ENCODE measurements at places on chromosomes 6 and 20.

- peak; percentile 59 for DNase-seq
Observed at GRCh38 chr6:21594416-21595281, 1.1 kb downstream of the SOX4 start.

- DNase-seq = no peak
Observed at GRCh38 chr6:133787859-133788505, 100.9 kb upstream of the TCF21 start.

- no peak for DNase-seq
Observed at GRCh38 chr6:67792996-67793395, 842.1 kb upstream of the ADGRB3 start.

GRCh38 chr6:2449572-2449940 is 204.2 kb upstream of the GMDS start:
- no peak for DNase-seq

- no peak for DNase-seq
Observed at GRCh38 chr6:138428944-138429598, 25.0 kb downstream of the HEBP2 start.

DNA sequence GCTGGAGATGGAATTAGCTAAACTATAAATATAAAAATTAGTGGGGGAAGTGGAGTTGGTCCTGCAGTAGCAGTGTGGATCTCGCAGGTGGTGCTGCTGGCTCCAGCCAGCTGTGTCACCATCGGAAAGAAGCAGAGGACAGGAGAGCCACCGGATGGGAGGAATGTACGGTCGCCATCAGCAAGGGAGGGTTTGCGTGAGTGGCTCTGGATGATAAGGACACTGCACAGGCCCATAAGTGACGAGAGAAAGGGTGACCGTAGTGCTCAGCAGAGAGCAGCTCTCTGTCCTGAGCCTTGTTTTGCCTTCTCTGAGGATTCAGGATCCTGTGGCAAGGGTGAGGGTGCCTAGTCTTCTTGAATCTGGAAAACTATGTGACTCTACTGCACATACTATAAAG is 378.7 kb downstream of the ZFAND3 start:
- DNase-seq = no peak

DNA sequence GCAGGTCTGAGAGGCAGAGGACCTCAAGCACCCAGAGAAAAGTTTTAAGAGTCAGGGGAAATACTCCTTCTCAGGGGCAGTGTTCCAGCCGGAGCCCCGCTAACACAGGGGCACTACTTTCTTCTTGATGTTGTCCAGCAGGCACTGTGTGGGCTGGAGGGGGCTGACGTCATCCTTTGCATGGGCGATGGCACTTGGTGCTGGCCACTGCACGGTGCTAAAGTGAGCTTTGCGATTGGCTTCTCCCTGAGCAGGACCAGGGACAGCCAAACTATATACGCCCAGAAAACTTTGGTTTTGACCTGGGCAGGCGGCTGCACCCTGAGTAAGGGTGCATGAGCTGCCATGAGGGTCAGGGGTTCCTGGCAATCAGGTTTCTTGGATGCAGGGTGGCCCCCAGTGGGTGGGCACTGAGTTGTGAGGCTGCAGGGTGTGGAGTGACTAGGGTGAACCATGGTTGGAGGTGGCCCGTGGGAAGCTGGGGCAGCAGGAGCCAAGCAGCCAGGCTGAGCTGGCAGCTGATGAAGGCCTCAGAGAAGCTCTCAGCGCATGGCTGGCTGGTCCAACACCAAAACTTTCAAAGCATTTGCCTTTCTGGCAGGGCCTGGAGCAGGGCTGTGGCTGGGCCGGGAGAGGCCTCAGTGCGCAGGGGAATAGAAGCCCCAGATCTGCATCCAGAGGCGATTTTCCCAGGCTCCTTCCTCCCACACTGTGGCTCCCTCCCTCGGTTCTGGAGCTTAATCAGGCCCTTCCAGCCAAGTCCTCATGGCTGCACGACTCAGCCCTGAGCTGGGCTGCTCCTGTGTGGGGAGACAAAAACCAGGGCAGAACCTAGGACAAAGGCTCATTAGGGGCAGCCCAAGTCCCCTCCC is 18.3 kb downstream of the MRPS18A start:
- peak; percentile 80 for DNase-seq

- no peak for DNase-seq
Observed at GRCh38 chr6:145714731-145715130, 20.6 kb downstream of the EPM2A start.

DNA sequence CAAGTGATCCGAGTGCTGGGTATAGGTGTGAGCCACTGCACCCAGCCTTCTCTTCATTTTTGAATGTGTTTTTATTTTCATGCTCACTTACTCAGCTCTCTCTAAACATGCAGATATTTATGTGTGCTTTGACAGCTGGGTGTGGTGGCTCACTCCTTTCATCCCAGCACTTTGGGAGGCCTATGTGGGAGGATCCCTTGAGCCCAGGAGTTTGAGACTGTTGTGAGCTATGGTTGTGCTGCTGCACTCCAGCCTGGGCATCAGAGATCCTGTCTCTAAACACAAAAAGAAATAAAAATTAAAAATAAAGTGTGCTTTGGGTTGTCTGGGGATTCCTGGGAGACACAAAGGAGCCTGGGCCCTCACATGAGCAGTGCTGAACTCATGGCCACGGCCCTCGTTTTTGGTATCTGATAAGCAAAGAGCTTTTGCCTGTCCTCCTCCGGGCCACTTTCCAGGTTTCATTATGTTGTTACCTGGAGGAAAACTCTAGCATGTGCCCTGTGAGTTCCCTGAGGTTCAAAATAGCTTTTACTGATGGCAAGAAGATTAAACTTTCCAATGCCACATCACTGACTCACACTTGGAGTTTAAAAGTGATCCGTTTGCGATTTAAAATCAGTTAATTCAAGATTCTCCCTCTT is 78.5 kb downstream of the CD164 start:
- DNase-seq = no peak

DNA sequence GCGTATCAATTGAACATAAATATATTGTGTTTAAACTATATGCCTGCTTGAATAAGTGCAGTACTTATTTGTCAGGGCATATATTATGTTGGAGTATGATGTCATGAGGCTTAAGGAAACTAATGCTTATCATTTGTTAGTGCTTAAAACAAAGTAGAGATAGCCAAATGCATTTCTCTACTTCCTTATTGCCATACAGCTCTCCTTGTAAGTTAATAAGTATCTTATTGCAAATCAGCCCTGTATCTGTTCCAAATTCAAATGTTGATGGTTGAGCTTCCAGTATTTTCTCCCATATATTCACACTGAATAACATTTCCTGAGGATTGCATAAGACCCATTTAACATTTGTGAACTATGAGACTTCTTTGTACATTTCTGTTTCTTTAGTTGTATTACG is 57.8 kb downstream of the CARMIL1 start:
- DNase-seq = no peak

- DNase-seq = no peak
Observed at GRCh38 chr6:34834789-34835518, 43.1 kb downstream of the BLTP3A start.

DNA sequence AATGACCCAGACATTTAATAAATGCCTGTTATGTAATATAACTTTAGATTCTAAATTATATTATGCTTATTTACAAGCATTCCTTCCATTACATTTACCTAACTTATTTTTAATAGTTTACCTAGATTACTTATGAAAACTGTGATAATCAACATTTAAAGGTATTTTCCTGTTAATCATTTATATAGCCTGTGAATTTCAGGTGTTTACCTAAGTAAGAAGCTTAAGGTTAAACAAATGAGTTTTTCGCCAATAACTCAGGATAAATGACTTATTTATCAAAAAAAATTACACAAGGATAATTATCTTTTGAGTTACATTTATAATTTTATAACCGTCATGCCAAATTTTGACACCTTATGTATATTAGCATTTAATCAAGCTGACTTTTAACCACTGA is 35.5 kb downstream of the UBD start:
- no peak for DNase-seq

DNA sequence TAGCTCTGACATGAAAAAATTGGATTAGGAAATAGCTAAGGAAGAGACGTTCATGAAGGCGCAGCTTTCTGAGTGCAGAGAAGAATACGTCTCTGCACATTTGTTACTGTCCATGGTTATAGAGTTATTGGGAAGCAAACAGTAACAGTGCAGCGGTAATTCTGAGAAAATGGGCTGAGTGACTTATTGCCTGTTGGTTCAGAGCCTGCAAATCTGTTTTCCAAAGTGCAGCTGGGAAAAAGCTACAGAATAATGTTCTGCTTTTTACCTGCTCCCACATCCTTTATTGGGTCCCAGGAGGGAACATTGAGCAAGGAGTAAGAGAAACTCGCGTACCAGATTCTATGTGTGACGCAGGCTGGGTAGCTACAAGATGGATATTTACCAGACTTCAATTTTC is 160.2 kb downstream of the BTBD3 start:
- peak; percentile 60 for DNase-seq

- no peak for DNase-seq
Observed at GRCh38 chr20:61499859-61500554, 247.9 kb downstream of the CDH4 start.

DNA sequence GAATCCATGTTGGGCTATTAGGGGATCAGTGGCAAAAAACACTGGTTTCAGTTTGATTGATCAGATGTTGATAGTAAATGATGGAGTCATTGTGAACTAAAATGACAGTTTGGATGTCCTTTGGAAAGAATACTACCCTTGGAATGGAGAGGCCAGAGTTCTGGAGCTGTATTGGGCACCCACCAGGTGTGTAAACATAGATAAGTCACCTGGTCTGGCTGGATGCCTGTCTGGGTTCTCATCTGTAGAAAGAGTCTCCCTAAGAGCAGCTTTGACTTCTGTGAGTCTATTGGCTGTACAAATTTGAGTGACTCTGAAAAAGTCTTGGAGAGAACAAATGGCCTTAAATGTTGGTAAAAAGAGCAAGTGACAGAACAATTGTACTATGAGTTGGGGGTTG is 115.0 kb downstream of the SCP2D1 start:
- no peak for DNase-seq

GRCh38 chr20:56840716-56841261 is 211.7 kb downstream of the TFAP2C start:
- no peak for DNase-seq

DNA sequence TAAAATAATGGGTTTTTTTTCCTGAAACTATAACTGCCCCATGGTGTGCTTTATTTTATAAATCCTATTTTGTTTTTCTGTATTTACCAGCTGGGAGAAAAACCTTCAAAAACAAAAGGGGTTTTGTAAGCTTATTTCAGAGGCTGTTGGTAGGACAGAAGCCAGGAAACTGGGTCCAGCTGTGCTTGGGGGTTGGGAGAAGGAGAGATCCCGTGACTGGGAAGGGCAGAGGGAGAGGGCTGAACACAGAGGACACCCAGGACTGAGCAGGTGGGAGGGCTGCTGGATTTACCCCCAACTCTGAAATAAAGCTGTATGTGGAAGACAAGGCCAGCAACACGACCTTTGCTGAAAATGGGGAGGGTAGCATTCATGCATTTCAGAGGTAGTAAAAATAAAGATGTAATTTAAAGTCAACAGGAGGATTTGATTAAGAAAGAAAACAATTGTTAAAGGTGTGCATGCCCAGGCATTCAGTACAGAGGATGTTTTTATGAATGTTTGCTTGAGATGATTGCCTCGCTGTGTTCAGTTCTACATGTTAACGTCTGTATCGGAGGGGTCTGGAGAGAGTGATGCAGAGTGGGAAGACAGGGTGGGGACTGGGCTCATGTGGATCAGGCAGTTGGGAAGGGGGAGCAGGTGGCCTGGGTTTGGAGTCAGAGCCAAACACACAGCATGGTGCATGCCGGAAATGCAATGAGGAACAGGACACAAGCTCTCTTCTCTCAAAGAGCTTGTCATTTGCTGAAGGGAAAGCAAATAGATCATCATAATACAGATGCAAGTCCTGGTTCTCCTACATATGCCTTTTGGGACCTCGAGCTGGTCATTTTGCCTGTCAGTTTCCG is 21.4 kb downstream of the ARFGEF3 start:
- no peak for DNase-seq

DNA sequence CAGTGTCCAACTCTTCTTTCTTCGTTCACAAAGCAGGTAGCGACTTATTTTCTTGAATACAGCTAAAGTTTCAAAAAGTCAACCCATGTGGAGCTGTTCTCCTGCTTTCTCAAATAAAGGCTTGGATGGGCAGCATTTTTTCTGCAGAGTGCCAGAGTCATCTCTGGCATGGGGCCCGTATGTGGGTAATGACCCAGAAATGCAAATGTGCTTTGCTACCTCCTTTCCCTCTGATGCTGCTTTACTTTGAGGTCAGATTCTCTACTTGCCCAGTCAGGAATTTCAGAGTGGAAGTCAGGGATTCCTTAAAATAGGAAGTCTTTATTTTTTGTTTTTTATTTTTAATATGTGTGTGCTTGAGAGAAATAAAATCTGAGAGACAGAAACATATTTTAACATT is 4.9 kb downstream of the NKAIN2 start:
- DNase-seq = no peak

- no peak for DNase-seq
Observed at GRCh38 chr6:40472353-40472752, 114.8 kb downstream of the LRFN2 start.

DNA sequence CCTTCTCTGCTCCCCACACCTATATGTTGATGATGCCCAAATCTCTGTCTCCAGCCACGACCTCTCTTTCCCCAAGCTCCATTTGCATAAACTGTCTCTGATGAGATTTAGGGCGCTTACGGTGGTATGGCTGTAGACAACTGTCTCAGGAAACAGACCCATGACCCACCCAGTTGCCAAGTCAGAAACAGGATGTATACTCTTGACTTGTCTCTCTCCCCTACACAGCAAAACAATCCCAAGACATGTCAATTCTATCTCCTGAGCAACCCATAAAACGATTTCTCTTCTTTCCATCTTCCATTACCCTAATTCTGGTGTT is 13.9 kb downstream of the GNL1 start:
- DNase-seq = no peak

DNA sequence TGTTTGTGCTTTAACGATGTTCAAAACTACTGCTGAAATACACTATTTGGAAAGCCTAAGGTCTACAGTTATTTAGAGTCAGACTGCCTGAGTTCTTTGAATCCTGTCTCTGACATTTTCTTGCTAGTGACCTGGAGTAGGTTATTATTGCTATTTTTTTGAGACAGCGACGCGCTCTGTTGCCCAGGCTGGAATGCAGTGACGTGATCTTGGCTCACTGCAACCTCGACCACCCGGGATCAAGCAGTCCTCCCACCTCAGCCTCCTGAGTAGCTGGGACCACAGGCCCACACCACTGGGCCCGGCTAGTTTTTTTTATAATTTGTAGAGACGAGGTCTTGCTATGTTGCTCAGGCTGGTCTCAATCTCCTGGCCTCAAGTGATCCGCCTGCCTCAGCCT is 96.6 kb downstream of the TIAM2 start:
- no peak for DNase-seq

DNA sequence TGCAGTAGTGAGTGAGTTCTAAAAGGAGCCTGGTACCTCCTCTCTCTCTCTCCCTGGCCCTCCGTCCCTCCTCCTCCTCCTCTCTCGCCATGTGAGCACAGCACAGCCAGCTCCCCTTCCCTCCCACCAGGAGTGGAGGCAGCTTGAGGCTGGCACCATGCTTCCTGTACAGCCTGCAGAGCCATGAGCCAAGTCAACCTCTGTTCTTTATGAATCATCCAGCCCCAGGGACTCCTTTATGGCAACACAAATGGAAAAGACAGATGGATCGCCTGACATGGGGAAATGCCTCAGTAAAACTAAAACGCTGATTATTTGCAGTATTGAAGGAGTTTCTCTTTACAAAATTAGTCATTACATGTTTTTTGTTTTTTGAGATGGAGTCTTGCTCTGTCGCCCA is 233.7 kb upstream of the ARID1B start:
- no peak for DNase-seq

GRCh38 chr6:152244998-152245630 is 392.0 kb downstream of the SYNE1 start:
- no peak for DNase-seq

- DNase-seq = no peak
Observed at GRCh38 chr6:36756786-36757185, 59.2 kb downstream of the RAB44 start.

- no peak for DNase-seq
Observed at GRCh38 chr6:74256781-74257180, 560.8 kb downstream of the CD109 start.

Data from uterus (tissue), 4 donors.